ENCODE measurements at places on chromosomes 3 and 15.

GRCh38 chr3:141331377-141332318, 36.7 kb upstream of the ZBTB38 start:
- no peak for DNase-seq

DNA sequence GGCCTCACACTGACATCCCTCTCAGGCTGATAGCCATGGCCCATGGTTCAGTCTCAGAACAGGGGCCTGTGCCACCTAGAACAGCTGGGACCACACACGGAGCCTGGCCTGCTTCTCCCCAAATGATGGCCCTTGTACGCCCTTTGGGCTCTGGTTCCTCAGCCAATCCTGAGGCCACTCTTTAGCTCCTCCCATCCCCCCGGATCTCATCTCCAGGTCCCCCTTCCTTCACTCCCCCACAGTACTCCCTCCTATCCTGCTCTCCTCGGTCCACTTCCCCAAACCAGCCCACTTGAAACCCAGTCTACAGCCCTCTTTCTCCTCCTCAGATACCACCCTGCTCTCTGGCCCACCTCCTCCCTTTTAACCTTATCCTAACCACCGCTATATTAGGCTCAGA, 17.8 kb upstream of the ZFYVE19 start:
- no peak for DNase-seq

- peak; percentile 36 for DNase-seq
These were observed 326.0 kb upstream of the SGO1 start for GRCh38 chr3:20511863-20512505.

- DNase-seq, result no peak
These were observed 3.9 kb downstream of the TMED3 start for GRCh38 chr15:79314811-79315210.

GRCh38 chr15:88911766-88912118, 1.4 kb downstream of the MFGE8 start:
- no peak for DNase-seq

DNA sequence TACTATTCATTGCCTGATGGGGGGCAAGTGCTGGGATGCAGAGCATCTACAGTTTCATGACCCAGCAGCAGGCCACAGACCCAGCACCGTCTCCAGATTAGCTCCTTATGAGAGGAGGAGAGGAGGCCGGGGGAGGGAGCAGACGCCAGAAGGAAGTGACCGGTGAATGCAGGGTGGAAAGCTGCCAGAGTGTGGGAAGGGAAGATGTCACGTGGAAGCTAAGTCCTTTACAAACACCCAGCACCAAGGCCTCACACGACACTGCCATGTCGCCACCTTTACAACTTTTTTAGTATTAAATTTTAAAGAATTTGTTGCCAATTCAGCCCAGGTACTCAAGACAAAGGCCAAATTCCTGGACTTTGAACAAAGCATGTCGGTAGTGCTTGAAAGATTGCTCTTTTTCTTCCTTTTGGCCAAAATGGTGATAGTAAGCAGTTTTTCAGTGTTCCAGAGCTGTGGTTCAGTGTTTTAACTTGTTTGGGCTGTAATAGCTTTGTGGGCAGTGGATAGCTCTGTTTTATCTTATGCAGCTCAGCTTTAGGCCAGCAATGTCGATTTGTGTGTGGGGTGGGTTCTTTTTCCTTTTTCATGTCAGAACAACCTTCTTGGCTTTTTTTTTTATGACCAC, 58.2 kb downstream of the ZBTB38 start:
- no peak for DNase-seq

DNA sequence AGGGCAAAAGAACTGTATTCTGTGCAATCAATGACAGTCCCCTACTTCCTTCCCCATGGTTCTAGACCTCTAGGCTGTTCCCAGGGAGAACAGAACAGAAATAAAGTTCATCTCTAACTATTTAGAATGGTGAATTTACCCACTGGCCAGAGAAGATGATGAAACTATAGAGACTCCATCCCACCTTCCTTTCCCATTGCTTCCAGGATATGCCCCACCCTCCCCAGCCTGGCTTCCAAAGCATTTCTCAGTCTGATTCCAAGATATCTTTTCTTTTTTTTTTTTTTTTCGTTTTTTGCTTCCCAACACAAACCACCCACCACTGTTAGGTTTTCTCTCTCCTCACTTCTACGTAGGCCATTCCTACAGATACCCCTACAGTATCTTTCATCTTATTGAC, 25.1 kb upstream of the SMAD3 start:
- no peak for DNase-seq

DNA sequence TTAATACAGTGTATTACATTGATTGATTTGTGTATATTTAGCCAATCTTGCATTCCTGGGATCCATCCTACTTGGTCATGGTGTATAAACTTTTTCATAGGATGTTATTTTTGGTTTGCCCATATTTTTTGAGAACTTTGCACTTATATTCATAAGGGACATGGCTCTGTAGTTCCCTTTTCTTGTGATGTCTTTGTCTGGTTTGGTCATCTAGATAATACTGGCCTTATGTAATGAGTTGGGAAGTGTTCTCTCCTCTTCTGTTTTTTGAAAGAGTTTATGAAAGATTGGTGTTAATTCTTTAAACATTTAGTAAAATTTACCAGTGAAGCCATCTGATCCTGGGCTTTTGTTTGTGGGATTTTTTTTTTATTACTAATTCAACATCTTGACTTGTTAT, 9.6 kb downstream of the CHST13 start:
- DNase-seq, result no peak

DNA sequence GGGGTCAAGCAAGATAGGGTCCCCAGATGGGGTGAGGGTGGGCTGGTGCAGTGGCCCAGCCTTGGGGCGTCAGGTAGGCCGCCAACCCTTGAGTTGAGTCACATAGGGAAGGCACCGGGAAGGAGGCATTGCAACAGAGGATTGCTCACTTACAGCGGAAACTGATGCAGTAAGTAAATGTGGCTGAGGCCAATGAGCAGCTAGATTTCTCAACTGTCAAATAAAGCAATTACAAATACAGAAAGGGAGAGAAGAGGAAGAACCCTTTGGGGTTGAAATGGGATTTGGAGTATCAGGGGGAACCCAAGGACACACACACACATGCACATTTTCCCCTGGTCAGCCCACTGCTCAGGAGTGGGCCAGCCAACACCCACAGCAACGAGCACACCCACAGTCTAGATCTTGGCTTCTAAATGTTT, 44.0 kb downstream of the CHSY1 start:
- DNase-seq, result no peak

DNA sequence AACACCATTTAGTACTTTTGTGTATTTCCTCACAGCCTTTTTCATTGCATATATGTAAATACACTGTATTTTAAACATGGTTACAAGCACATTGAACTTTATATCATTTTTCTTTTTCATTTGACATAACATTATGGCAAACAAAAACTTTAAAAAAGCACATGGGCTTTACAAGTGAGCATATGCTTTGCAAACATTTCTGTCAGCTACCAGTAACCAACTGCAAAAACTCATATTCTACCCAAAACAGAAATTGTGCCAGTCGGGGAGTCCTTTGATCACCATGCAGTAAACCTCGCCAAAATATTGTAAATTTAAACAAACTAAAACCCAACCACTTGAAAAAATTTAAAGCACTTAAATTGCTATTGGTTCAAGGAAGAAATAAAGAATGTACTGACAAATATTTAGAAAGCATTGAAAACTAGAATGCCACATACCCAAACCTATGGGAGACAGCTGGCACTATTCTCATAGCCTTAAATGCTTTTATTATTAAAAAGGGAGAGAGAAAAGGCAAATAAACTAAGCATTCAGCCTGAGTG, 24.4 kb downstream of the ZNF710 start:
- no peak for DNase-seq
